ENCODE measurements at places on chromosomes 11 and 22. TPM values are rescaled to one million over a fixed set of nuclear protein-coding genes. Genes with fewer than 3 reads are reported as not detected.

The CASP4 gene
- 77.2 TPM for total RNA-seq

GRCh38 chr11:74388678-74389327 lies 9.4 kb downstream of the PGM2L1 start:
- no peak overlapping the region for H3K4me3 ChIP-seq
- H3K27ac ChIP-seq = no peak overlapping the region
- H3K4me1 ChIP-seq = peaks cover 3% of the 10 kb centered on the region

DNA sequence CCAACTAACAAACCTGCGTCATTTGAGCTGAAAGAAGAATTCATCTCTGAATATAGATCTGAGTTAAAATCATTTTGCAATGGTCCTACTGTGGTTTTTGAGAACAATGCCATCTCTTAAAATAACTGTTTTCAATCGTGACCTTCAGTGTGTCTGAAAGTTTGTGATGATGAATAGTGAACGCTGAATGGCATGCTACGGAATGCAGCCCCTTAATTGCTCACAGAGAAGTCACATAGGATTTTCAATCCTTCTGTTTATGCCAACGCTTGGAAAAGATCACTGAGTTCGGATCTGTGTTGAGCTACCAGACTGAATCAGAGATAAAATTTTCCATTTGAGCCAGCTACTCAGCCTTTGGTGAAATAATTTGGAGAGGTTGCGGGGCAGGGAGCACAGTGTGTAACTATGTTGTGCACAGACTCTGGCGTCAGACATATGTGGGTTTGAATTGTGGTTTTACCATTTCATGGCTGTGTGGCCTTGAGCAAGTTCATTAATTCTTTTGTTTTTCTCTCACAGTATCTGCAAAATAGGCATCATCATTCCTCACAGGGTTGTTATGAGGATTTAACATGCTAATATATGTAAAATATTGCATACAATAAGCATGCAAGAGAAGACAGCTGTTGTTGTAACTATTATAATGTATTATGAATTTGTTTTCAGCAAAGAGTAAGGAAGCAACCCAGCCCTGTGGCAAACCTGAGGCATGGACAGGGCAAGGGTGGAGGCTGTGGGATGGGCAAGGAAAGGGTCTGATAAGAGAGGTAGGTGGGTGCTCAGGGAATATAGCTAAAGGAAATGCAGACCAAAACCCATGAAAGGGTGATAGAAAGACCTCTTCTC lies 679.9 kb downstream of the KCNA4 start:
- no peaks in the 10 kb centered on the region for H3K27me3 ChIP-seq
- no peak overlapping the region for H3K27ac ChIP-seq
- H3K4me3 ChIP-seq = no peak overlapping the region
- H3K4me1 ChIP-seq = no peaks in the 10 kb centered on the region
- H3K36me3 ChIP-seq = no peaks in the 10 kb centered on the region

DNA sequence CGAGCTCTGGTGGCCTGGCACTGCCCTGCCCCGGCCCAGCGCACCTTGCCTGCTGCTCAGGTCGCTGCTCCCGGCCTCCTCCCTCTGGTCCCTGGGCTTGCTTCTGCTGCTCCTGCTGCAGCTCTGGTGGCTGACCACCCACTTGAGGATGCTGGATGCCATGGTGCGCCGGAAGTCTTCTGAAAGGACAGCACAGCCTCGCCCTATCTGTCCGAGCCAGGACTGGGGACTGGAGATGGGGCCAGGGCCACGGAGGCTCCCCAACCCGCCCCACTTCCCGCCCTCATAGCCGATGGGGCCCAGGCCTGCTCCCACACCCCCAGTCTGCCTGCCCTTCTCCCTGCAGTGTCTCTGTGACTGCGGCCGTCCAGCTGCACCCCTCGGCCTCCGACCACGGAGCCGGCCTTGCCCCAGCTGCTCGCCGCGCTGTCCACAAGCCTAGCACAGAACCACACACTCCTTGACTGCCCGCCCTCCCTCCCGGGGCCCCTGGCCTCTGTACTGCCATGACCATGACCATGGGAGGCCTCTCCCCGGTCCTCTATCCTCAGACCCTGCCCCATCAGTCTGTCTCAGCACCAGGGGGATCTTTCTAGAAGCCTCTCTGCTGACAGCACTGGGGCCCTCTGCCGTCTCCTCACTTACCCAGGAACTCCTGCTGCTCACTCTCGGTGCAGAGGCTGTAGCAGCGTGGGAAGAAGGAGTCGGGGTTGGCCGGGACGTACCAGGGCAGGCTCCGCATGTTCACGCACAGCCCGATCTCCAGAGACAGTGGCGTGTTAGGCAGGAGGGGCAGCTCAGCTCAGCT lies 12.7 kb downstream of the TTLL8 start:
- H3K4me1 ChIP-seq = peaks cover 3% of the 10 kb centered on the region
- no peak for DNase-seq
- peaks cover 12% of the 10 kb centered on the region for H3K27me3 ChIP-seq
- H3K36me3 ChIP-seq = peaks cover under 1% of the 10 kb centered on the region
- no peak overlapping the region for H3K27ac ChIP-seq

- no peak for DNase-seq
- H3K27ac ChIP-seq = peak overlapping the region; percentile 43
- peaks cover 2% of the 10 kb centered on the region for H3K27me3 ChIP-seq
- H3K36me3 ChIP-seq = no peaks in the 10 kb centered on the region
These were observed 64.8 kb upstream of the SPON1 start for GRCh38 chr11:13897646-13898276.

The TMEM86A gene
- 6.7 TPM for total RNA-seq

- H3K4me3 ChIP-seq = no peak overlapping the region
- no peaks in the 10 kb centered on the region for H3K4me1 ChIP-seq
- no peaks in the 10 kb centered on the region for H3K36me3 ChIP-seq
These were observed 90.1 kb downstream of the TYR start for GRCh38 chr11:89267660-89268302.

- peaks cover 4% of the 10 kb centered on the region for H3K27me3 ChIP-seq
- no peaks in the 10 kb centered on the region for H3K4me1 ChIP-seq
- no peak overlapping the region for H3K4me3 ChIP-seq
- H3K36me3 ChIP-seq = peaks cover 3% of the 10 kb centered on the region
- no peak overlapping the region for H3K27ac ChIP-seq
- DNase-seq = no peak
These were observed 30.7 kb downstream of the SLC22A25 start for GRCh38 chr11:63212742-63213141.

- H3K4me1 ChIP-seq = no peaks in the 10 kb centered on the region
- no peak overlapping the region for H3K27ac ChIP-seq
- H3K36me3 ChIP-seq = no peaks in the 10 kb centered on the region
- H3K27me3 ChIP-seq = peaks cover 2% of the 10 kb centered on the region
These were observed 60.9 kb upstream of the TENM4 start for GRCh38 chr11:79501707-79502106.

DNA sequence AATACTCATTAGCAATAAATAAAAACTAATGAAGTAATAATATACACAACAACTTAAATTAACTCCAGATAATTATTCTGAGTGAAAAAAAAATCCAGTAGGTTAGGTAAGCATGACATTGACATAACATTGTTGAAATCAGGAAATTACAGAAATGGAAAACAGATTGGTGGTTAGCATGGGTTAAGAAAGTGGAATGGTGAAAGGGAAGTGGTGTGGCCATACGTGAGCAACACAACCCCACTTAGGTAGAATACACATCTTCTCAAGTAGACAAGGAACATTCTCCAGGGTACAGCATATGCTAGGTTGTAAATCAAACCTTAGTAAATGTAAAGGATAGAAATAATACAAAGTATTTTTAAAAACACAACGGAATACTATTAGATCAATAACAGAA lies 30.2 kb upstream of the CLTCL1 start:
- no peak overlapping the region for H3K4me3 ChIP-seq
- peaks cover 27% of the 10 kb centered on the region for H3K36me3 ChIP-seq
- H3K4me1 ChIP-seq = no peaks in the 10 kb centered on the region
- no peak for DNase-seq
- no peaks in the 10 kb centered on the region for H3K27me3 ChIP-seq
- H3K27ac ChIP-seq = no peak overlapping the region

Data from naive thymus-derived CD8-positive, alpha-beta T cell (primary cell).